ENCODE measurements at places on chromosomes 3 and 15.

DNA sequence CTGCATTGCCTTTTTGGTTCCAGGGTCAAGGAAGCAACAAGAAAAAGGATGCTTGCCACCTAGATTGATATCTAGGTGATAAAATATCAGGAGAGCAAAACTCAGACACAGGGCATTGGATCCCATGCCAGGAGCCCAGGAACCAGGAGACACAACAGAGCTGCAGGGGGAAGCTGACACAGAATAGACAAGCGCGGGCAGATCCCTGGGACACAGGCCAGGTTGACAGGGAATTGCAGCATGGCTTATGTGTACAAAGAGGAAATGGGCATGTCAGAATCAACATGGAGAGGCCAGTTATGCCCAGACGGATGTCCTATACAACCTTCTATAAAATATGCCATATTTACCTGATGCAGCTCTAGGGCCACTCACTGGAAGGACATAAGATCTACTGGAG, 84.2 kb downstream of the SEMA6D start:
- DNase-seq = no peak

DNA sequence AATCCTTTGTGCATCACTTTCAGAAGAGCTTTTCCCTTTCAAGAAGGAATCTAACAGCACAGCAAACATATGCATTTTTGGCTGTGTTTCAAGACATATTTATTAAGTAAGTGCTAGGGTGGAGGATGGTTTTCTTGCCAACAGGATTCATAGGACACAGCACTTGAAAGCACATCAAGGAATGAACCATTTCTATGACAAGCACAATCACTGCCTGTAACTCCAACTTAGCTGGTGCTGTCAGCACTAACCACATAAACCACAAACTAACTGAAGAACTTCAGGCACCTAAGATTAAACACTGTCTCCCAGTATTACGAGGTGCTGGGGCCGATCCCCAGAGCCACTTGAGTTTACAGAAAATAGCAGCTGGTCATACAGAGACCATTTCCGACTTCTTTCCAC, 35.4 kb upstream of the SPRED1 start:
- no peak for DNase-seq

DNA sequence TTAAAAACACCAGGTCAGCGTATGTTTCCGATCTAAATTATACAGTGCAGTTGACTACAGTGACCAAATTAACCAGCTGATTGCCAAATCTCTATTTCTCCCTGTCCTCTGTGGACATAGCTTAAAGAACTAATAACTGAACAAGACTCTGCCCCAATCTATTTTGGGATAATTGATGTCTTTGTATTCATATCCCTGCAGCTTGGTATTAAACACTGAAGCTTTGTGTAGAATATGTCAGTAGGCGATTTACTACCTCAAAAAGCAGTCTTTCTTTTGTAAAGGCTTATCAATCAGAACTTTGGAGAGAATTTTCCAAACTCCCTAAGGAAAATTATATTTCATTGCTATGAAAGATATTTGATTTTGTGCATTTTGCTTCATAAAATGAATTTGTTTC, 258.2 kb downstream of the SOX2 start:
- no peak for DNase-seq

GRCh38 chr15:89462198-89462912, 34.0 kb downstream of the RHCG start:
- DNase-seq = no peak

GRCh38 chr3:194572143-194572789, 61.0 kb downstream of the TMEM44 start:
- DNase-seq = no peak

DNA sequence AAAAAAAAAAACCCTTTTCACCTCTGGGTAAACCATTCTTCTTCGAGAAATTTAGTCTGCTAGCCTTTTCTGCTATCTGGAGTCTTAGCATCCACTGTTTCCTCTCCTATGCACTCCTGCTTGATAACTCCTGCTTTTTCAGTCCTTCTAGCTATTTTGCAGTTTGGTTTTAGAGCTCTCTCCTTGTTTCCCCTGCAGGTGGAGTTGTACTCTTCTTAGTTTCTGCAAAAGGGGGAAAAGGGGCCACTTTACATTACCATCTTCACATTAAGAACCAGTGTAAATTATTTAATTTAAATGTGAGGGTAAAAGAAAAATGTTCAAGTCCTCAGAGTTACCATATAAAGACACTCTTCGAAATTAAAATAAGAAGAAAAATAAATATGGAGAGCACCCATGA, 23.6 kb upstream of the MYLK start:
- no peak for DNase-seq

- no peak for DNase-seq
These were observed 44.6 kb downstream of the NME9 start for GRCh38 chr3:138284957-138285477.

- no peak for DNase-seq
These were observed 31.0 kb downstream of the CTDSPL2 start for GRCh38 chr15:44458429-44458828.

- peak; percentile 43 for DNase-seq
These were observed 53.1 kb downstream of the PHC3 start for GRCh38 chr3:170128259-170128976.

GRCh38 chr3:152109038-152109437, 159.7 kb upstream of the MBNL1 start:
- no peak for DNase-seq

- DNase-seq = no peak
These were observed 263.9 kb upstream of the C2CD4B start for GRCh38 chr15:62428851-62429598.

GRCh38 chr15:31953478-31953877, 76.8 kb upstream of the CHRNA7 start:
- DNase-seq = no peak

DNA sequence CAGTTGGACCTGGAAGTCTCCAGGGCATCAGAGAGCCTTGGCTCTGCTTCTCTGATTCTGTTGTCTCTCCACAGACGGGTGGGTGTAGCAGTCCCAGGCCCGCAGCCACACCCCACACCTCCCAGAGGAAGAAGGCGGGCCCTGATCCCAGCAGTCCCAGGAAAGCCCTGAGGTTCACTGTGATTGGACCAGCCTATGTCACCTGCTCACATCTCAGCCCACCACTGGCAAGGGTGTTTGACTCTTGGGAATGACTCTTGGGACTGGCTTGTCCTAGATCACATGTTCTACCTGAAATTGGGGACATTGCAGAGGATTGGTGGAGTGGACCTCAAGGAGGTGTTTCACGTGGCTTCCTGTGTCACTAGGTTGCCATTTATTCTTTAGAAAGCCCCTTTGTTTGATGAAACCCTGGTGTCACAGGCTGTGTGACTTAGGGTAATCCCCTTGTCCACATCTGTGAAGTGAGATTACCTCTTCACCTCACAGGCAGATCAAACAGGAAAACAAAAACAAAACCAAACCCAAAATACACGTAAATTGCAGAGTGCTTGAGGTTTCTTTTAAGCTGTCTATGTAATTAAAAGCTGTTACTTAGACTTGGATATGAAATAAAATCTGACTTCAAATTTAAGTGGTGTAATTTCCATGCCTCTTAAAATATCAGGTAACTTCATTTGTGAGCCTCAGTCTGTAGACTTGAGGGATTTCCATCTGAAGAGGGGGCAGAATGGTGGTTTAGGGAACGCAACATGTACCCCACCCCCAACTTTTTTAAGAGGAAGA, 26.7 kb downstream of the FLNB start:
- DNase-seq = peak; percentile 86

- no peak for DNase-seq
These were observed 30.2 kb downstream of the OCA2 start for GRCh38 chr15:28068930-28069329.

GRCh38 chr3:66203275-66203674, 17.5 kb upstream of the SLC25A26 start:
- DNase-seq = no peak

GRCh38 chr3:8870134-8870533, 93.1 kb downstream of the RAD18 start:
- DNase-seq = no peak

DNA sequence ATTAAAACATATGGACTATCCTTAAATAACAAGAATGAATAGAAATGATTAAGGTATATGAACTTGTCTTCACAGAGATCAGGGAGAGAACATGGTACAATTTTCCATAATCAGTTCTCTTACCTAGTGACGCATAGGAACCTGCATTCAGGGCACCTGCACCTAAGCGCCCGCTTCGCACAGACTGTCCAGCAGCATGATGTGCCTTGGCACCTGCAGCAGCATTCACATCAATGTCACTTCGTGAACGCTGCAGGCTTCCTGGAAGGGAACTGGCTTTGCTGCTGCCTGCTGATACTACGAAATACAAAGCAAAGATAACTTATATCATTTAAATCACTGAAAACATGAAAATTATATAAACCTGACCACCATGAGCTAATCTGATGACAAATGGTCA, 115.2 kb downstream of the CLASP2 start:
- DNase-seq = no peak

GRCh38 chr3:152870027-152870426, 35.1 kb downstream of the P2RY1 start:
- DNase-seq = no peak

GRCh38 chr15:76160426-76161152, 100.8 kb downstream of the TMEM266 start:
- DNase-seq = no peak

DNA sequence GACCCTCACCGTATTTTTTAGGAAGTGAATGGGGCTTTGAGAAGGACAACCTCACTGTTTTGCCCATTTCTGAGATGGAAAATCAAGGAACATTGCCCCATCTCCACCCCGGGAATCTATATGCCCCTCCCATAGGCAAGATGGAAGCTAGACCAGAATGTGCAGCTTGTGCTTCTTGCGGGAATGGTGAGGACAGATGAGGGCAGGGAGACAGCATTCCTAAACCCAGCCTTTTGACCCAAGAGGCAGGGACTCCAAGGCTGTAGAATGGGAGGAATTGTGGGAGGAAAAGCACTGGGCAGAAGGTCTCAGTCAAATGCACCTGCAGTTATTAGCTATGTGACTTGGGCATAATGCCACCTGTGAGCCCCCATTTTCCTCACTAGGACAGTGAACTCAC, 66.9 kb downstream of the SMAD3 start:
- no peak for DNase-seq

- DNase-seq = no peak
These were observed 232.5 kb downstream of the CHST2 start for GRCh38 chr3:143351895-143352608.

- no peak for DNase-seq
These were observed 74.7 kb downstream of the DZIP3 start for GRCh38 chr3:108664266-108664665.

GRCh38 chr3:16311960-16312451, 47.0 kb downstream of the OXNAD1 start:
- no peak for DNase-seq

GRCh38 chr3:194657439-194657838, 14.6 kb downstream of the LSG1 start:
- DNase-seq = no peak

- no peak for DNase-seq
These were observed 812.3 kb upstream of the ALCAM start for GRCh38 chr3:104554425-104554824.
